ENCODE measurements at places on chromosomes 2 and 18.
A peak's percentile ranks its signal among the peaks of the same experiment; 100 is the strongest.

GRCh38 chr2:190486037-190486623 is 48.4 kb downstream of the NEMP2 start:
- DNase-seq = no peak

DNA sequence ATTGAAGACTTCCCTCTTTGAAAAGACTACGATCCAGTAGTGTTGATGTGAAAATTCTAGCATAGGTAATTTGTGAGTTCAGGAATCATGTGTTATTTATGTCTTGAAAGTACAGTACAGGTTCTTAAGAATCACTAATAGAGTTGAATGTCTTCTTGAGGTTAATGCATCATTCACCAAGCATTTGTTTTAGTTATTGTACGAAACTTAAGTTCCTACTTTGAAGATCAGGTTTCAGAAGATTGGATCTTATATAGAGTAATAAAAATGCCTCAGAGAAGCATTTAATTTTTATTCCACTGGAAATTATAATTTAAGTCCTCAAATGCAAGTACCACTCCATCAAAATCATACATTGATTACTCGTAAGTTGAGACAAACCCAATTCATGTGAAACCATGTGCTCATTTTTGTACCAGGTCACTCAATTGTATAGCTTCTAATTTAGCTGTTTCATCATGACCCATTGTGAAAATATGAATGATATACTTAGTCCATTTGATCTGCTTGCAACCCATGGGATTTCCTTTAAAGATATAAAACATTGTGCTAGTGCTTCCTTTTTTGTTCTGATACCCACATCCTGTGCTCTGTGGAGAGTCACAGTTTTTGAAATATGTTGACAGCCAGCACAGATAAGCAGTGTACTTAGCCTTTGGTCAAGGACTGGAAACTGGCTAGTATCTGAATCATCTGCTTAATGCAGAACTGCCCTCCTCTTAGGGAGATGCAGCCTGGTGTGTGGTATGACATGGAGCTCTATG is 22.5 kb upstream of the RAB27B start:
- peak; percentile 14 for DNase-seq

- no peak for DNase-seq
Measured at GRCh38 chr2:37656512-37657423, 14.7 kb downstream of the CDC42EP3 start.

DNA sequence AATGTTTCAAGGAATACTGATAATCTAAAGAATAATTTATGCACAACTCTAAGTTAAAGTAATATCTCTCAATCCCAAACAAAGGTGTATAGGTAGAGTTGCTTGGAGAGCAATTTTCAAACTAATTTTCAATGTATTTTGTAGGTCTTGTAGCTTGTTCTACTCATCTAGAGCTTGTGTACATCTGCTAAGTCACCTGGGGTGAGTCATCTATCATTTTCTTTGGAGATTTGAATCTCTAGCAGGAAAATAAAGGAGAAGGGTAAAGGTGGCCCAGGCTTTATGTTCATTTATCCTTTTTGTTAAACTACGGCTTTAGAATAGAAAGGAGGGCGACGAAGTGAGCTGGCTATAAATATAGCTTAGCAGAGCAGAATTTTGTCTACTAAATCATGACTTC is 76.8 kb upstream of the THUMPD2 start:
- DNase-seq = no peak

Measured in Jurkat, Clone E6-1 (cell line).